ENCODE measurements at places on chromosomes 7 and 10.

DNA sequence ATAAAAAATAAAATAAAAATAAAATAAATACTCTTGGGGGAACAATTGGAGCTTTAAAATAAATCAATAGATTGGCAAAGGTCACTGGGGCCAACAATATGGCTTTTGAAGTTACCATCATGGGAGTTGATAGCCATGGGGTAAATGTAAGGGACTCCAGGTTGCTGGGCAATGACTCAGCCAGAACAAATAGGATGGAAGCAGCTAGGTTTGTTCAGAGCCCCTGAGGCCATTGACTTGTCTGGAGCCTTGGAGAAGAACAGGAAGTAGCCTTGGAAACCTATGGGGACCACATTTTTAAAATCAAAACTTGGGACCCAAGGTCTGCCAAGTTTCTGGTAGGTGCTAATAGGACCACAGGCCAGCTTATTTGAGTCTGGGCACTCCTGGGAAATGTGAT, 20.2 kb upstream of the FRA10AC1 start:
- DNase-seq = no peak

DNA sequence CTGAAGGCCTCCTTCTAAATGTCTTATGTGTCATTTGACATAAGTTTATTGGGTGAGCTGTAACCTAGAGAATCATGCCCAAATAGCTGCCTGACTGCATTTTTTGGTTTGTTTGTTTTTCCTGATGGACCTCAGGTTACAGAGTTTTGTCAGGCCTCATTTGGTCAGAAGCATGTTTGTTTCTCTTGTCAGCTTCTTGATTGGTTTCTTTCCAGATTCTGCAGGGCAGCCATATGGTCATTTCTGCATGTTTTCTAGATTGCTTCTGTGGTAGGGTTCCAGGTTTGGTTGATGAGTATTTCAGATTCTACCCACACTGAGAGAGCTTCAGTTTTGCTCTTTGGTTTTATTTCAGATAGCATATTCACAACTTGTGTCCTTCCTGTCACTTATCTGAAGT, 28.0 kb downstream of the GLCCI1 start:
- no peak for DNase-seq

- DNase-seq = no peak
Observed at GRCh38 chr10:7984896-7985295, 69.6 kb upstream of the GATA3 start.

DNA sequence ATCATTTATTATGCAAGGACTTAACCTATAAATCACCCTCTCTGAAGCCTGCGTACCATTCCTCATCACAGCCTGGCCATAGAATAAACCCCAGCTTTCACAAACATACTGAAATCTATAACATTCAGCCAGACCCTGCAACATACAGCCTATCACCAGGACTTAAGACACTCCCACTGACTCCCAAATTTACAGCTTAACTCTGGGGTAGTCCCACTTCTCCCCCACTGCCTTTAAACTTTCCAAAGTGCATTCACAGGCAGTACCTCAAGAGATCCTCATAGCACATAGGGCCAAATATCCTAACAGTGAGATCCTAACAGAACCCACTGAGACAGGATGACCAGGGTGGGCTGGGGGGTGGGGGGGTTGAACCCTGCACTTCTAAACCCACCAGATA, 3.5 kb downstream of the LDB1 start:
- no peak for DNase-seq

- DNase-seq = no peak
Observed at GRCh38 chr7:135662123-135662372, 266 bp upstream of the STMP1 start.

- no peak for DNase-seq
Observed at GRCh38 chr7:102823390-102824119, 74.8 kb downstream of the FAM185A start.

DNA sequence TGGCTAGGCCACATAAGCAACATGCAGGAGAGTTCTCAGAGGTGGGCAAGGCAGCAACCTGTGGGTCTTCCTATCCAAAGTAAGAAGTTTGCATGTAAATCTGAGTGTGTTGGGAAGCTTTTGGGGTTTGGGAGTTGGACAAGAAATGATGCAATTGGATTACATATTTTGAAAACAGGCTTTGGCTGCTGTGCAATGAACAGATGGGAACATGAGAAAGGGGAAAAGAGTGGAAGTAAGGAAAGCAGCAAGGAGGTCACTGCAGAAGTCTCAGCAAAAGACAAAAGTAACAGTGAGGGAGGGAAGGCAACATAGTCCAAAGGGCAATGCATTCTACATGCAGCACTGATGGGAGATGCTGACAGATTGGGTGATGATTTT, 61.1 kb upstream of the C10orf90 start:
- no peak for DNase-seq

GRCh38 chr7:95716357-95717122, 55.8 kb upstream of the DYNC1I1 start:
- no peak for DNase-seq

DNA sequence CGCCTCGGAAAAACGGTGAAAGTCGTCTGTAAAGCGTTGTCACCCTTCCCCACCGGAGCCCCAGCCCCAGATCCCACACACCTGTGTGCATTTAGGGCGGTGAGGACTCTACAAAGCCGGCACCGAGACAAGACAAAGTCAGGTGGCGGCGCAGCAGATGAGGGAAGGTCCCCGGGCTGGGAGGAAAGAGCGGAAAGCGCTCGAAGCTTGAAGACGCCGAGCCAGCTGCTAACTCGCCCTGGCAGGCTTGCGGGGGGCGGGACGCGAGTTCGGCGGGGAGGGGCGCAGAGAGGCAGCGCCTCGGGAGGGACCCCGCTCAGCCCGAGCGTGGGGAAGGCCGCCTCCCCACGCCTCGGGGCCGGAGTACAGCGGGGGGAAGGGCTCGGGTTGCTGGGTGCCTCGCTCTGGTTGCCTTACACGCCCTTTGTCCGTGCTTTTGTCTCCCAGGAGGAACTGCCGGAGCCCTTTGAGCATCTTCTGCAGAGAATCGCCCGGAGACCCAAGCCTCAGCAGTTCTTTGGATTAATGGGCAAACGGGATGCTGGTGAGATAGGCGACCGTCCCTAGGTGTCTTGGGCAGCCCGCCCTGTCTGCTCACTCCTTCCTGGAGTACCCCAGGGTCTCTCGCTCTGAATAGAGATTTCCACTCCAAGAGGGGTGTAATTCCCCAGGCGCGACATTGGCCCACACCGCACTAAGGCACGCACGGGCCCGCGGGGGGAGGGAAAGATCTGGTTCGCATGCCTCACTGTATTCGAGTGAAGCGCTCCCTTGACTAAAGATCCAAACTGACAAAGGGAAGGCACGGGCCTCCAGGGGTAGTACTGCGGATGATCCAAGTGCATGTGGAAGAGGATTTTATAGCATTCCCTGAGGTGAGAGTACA, 1.6 kb downstream of the TAC1 start:
- DNase-seq = no peak

GRCh38 chr7:25385506-25386136, 157.3 kb upstream of the NPVF start:
- no peak for DNase-seq

GRCh38 chr10:95516774-95517373, 44.3 kb downstream of the SORBS1 start:
- no peak for DNase-seq

DNA sequence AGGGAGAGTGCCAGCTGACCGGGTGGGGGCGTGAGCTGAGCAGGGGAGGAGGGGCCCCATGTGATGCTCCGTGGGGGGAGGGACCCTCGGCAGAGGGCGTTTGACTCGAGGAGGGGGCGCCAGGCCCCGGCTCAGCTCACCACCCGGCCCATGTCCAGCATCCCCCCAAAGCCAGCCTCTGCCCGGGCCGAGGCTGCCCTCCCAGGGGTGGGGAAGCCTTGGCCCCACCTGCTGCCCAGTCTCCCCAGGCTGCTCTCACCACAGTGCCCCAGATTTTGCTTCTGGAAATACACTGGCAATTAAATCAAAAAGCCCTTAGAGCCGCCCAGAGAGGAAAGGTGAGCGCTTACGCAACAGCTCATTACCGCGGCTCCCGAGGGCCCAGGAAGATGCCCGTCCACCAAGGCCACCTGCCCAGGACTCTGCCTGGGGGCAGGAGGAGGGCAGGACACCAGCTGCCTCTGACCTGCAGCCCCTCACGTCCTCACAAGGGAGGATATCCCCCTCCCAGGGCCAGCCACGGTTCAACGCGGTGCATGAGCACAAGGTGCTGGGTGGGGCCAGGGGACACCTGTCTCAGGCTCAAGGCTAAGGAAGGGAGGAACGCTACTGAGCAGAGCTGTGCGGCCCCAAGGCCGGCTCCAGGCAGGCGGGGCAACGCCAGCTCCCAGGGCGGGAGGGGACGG, 70.0 kb upstream of the INPP5A start:
- no peak for DNase-seq

- no peak for DNase-seq
Observed at GRCh38 chr10:67386260-67386659, 309.7 kb downstream of the CTNNA3 start.

GRCh38 chr7:125563557-125563956, 633.9 kb upstream of the POT1 start:
- DNase-seq = no peak

GRCh38 chr10:123480845-123481244, 185.3 kb upstream of the GPR26 start:
- DNase-seq = no peak

GRCh38 chr10:16890691-16891090, 73.5 kb upstream of the RSU1 start:
- no peak for DNase-seq

- DNase-seq = no peak
Observed at GRCh38 chr7:9022456-9022855, 589.0 kb downstream of the NXPH1 start.

DNA sequence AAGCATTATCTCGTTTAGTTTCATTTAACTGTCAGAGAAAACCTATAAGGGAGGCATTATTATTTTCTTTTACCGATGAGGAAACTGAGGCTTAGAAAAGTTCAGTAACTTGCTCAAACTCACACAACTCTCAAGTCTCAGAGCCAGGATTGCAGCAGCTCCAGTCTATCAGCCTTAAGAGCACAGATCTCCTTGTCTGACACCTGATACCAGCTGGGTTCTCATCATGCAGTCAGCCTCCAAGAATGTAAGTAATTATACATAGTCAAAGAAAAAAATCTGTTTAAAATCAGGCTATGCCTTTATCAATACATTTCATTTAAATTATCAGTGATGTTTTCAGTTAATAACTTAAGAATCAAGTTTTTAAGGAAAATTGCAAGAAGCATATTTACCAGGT, 236.6 kb upstream of the TCF7L2 start:
- no peak for DNase-seq

GRCh38 chr10:76883596-76883995, 754.0 kb downstream of the KCNMA1 start:
- no peak for DNase-seq

DNA sequence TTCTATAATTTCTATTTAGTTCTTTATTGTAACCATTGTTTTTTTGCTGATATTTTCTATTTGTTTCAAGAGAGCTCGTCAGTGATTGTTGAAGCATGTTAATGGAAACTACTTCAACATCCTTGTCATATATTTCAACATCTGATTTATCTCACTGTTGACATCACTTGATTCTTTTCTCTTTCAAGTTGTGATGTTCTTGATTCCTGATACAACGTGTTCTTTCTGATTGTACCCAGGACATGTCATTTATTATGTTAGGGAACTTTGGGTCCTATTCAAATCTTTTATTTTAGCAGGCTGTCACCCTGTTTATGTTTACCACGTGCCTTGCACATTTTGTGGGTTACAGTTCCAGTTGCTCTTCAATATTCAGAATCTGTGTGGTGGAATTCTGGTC, 79.8 kb upstream of the RSU1 start:
- no peak for DNase-seq

DNA sequence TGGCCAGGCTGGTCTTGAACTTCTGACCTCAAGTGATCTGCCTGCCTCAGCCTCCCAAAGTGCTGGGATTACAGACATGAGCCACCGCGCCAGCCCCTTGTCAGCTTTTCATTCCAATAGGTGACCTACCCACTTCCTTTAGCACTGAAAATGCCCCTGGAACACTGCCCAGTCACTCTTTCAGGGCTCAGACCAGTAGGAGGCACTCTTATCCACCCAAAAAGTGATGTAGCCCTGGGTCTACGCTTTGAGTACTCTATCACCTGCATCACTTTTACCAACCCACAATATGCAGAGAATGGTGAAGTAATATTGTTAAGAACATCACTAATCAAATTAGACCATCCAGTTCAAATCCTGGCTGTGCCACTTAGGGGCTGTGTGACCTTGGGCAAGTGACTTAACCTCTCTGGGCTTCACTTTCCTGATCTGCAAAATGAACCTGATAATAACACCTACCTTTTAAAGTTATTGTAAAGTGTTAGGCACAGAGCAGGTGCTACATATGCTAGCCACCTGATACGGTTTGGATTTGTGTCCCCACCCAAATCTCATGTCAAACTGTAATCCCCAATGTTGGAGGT, 5.2 kb downstream of the CALN1 start:
- no peak for DNase-seq

GRCh38 chr7:2108501-2109250, 124.1 kb downstream of the MAD1L1 start:
- no peak for DNase-seq

DNA sequence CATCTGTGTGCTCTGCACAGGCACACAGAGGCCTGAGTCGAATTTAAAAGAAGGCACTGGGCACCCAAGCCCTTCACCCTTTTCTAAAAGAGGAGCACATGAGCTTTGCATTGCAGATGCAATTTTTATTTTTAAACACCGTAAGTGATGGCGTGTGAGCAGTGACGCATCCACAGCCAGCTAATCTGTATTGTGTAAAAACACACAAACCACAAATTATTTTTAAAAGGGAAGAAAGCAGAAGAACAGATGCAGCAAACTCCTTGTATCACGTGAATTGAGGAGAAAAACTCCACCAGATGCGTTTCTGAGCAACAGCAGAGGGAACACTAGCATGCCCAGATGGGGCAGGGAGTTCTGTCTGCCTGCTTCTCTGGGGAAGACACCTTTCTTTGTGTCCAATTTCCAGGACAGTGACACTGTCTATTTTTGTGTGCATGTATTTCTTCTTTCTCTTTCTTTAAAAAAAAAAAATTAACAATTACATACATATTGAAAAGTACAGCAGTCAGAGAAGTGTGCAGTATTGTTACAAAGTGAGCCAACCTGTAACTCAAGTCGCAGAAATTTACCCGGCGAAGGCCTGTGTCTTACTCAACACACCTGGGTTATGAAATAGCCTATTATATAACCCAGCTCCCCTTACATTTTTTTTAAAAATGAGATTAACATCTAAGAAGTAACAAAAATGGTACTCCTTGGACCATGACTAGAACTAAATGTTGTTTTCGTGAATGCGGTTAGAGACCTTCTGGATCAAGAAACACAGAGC, 39.2 kb downstream of the EEPD1 start:
- DNase-seq = no peak

GRCh38 chr10:36578306-36578705, 547.1 kb upstream of the ANKRD30A start:
- no peak for DNase-seq

Measured in stimulated activated CD4-positive, alpha-beta T cell treated with anti-CD3 and anti-CD28 coated beads, Interleukin-15, amount 100 ng/mL, for 1 hour (primary cell).